Stimulated activated CD4-positive, alpha-beta T cell treated with anti-CD3 and anti-CD28 coated beads, Interleukin-12 subunit alpha, Interleukin-12 subunit beta, amount 100 ng/mL, for 4 hours (primary cell): ENCODE measurements at places on chromosomes 2 and 18.

GRCh38 chr2:26537826-26538475 is 60.0 kb upstream of the OTOF start:
- DNase-seq = no peak

DNA sequence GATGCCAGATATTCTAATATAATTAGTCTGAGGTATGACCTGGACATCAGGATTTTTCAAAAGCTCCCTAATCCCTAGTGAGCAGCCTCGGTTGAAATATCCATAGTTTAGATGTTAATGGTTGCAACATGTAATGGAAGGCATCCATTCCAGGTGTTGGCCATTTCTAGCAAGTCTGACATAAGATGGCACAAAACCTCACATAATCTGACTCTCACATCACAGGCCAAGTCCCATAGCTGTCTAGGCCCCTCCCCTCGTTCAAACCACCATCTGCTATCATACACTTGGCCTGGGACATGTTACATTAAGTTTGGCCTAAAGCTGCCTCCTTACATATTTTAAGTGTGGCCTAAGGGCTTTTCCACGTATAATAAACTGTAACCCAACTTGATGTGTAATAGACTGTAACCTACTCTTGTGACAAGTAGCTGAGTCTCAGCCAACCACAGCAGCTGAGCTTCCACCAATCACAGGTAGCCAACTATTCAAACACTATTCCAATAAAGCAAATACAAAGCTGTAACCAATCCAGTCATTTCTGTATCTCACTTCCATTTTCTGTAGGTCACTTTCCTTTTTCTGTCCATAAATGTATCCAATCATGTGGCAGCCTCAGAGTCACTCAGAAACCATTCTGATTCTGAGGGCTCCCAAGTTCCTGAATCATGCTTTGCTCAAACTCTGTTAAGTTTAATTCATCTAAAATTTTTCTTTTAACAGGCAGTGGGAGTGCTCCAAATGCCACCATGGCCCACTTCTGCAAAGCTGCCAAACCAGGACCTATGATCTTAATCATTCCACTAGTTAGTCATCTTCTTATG is 59.4 kb downstream of the ADD2 start:
- DNase-seq = no peak

- DNase-seq = no peak
These were observed 6.4 kb upstream of the PTPN4 start for GRCh38 chr2:119753041-119753929.

GRCh38 chr2:18891600-18892345 is 302.4 kb upstream of the NT5C1B start:
- no peak for DNase-seq

GRCh38 chr2:182649316-182649715 is 66.7 kb upstream of the DNAJC10 start:
- no peak for DNase-seq
